Epithelial cell of esophagus (primary cell): ENCODE measurements at places on chromosomes 3 and 15.
A peak's percentile ranks its signal among the peaks of the same experiment; 100 is the strongest.

GRCh38 chr15:96484830-96485229, 154.3 kb downstream of the NR2F2 start:
- DNase-seq, result no peak

- DNase-seq, result no peak
These were observed 365.0 kb downstream of the LPP start for GRCh38 chr3:188518835-188519452.

- DNase-seq, result peak; percentile 76
These were observed 44.5 kb downstream of the SLC24A1 start for GRCh38 chr15:65666257-65666656.

- no peak for DNase-seq
These were observed 64.9 kb downstream of the ATP10A start for GRCh38 chr15:25797936-25798901.

DNA sequence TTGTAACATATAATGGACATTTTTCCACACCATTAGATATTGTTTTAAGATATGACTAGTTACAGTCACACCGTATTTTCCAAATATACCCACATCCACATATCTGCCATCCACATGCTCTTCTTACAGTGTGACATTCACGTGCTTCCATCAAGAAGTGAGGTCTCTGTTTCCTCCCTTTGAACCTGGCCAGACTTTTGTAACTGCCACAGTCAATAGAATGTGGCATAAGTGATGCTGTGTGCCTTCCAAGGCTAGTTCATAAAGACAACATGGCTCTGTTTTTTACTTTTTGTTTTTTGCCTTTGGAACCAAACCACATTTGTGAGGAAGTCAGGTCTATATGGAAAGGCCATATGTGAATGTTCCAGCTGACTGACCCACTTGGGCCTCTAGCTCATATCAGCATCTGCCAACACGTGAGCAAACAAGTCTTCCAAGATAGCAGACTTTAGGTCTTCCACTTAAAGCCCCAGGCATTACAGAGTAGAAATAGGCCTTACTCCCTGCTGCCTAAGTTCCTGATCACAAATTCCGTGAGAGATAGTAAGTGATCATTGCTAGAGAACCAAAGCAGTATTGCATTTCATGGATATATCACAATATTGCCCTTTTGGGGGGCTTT, 27.1 kb downstream of the EIF1B start:
- no peak for DNase-seq

- DNase-seq, result no peak
These were observed 12.8 kb upstream of the PPARG start for GRCh38 chr3:12275974-12276650.

DNA sequence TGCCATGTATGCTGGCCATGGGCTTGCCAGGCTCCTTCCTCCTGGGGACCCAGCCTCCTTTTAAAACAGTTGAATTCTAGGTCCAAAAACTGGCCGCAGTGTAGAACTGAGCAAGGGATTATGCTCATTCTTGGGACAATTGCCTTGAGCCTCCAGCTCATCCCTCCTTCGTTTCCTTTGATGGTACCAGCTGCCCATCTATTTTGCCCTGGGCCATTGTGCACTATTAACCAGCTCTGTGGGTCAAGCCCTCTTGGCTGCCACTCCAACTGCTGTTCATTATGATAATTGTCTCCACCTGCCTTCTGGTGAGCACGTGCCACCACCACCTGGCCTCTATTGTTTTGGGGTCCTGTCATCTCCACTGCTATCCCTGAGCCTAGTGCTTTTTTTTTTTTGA, 75.8 kb upstream of the SYN2 start:
- no peak for DNase-seq

DNA sequence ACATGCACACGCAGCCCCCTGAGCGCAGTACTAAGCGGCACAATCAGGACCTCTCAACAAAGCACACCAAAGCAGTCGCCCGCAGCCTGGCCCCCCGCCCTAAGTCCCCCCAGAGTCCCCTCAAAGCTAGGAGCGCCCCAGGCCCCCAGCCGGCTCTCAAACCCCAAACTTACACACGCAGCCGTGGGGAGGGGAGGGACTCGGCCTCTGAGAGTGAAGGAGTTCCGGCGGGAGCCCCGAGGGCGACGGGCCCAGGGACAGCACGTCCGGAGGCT, 5.5 kb downstream of the GATA2 start:
- no peak for DNase-seq

- peak; percentile 77 for DNase-seq
These were observed 75.1 kb downstream of the CCK start for GRCh38 chr3:42190701-42191442.

DNA sequence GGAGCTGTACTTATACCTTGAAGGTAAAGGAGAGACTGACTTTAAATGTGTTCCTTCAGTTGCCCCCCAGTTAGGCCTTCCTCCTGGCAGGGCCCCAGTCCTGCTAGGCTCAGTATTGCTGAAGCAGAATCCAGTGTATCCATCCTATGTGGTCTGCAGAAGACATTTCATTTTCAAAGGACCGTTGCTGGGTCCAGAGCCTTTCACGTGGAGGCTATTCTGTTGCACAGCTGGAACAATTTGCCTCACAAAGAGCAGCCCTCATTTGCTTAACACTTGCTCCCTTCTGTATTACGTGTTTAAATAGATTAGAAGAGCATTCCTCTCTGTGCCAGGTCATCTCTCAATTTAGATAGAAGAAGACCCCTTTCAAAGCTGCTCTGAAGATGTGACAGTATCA, 78.9 kb upstream of the CFAP20DC start:
- DNase-seq, result no peak

DNA sequence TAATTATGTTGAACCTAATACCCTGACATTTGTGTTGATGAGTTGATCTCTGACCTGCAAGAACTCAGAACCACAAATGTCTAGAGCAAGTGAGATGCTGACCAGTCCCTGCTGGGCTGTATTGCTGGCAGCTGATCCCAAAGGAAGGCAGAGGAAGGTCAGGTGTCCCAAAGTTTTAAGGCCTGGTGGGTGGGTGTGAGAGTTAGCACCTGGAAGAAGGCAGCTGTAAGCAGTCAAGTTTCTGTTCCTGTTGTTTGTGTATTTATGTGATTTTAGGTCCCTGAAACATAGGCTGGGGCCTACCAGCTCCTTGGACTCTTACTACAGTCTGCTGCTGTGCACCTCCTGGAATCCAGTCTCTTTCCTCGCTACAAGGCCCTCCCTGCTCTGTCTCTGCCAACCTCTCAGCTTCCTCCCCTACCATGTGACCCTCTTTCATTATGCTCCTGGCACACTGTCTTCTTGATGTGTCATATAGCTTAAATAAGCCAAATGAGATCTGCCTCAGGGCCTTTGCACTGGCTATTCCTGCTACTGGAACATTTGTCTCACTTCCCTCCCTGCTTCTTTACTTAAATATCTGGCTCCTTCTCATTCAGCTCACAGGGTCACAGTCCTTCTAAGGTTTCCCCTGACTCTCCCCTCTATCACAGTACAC, 31.0 kb upstream of the ATOSA start:
- peak; percentile 68 for DNase-seq

DNA sequence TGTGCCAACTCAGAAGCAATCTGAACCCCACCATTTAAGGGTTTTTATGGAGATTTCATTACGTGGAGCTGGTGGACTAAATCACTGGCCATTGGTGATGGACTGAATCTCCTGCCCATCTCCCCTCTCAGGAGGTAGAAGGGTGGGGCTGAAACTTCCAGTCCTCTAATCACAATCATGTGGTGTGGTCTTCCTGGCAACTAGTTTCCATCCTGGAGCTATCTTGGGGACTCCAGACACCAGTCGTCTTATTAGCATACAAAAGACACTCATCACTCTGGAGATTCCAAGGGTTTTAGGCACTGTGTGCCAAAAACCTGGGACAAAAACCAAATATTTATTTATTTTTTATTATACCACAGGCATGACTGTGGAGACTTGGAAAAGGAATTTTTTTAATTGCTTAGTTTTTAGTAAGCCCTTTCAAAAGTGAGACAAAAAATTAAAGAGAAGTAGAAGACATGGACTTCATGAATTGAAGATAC, 203.6 kb downstream of the WNT5A start:
- no peak for DNase-seq

- peak; percentile 19 for DNase-seq
These were observed 8.9 kb downstream of the ARMC8 start for GRCh38 chr3:138196023-138196422.

- DNase-seq, result no peak
These were observed 11.0 kb downstream of the MAPK6 start for GRCh38 chr15:52030010-52030409.

DNA sequence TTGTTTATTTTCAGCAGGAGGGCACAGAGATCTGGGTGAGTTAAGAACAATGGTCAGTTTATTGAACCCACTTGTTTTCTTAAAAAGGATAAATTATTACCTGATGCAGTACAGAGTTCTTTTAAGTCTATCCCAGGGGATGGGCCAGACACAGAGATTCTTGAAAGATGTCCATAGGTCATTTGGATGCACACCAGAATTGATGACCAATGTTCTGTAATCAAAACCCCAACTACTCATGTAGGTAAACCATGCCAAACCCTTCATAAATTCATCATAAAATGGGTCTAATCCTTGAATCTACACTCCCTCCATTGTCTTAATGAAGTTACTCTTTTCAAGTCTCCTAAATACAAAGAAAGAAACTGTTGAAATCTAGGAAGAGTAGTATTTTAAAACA, 273.0 kb upstream of the COL8A1 start:
- no peak for DNase-seq

DNA sequence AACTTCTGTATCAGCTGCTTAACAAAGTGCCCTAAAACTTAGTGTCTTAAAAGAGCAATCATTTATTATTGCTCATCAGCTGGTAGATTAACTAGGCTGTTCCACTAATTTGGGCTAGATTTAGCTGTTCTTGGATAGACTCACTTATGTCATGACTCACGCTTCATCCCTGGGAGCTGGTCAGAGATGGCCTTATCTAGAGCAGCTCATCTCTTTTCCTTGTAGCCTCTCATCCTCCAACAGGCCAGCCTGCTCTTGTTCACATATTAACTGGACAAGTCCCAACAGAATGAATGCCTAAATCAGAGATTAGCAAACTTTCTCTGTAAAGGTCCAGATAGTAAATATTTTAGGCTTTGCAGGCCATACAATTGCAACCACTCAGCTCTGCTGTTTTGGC, 66.9 kb upstream of the PLAAT1 start:
- DNase-seq, result peak; percentile 10

GRCh38 chr3:104908761-104909160, 457.9 kb upstream of the ALCAM start:
- peak; percentile 62 for DNase-seq

GRCh38 chr3:53892286-53892637, 603 bp upstream of the SELENOK start:
- no peak for DNase-seq

DNA sequence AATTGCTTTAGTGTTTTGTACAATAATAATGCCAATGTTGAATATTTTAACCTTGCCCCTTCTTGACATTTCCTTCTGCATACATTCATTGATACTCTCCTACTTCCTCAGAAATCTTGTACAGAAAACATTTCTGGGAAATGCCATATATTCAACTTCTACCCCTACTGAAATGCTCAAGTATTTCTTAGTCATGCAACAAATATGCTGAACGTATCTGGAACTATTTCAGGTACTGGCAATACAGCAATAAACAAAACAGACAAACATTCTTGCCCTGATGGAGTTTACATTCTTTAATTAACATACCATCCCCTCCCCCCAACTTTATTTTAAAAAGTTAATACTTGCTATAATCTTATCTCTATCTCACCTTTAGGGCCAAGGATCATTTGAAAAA, 147.2 kb downstream of the STAG1 start:
- peak; percentile 6 for DNase-seq

GRCh38 chr3:142641504-142641903, 45.3 kb downstream of the PLS1 start:
- DNase-seq, result no peak

- DNase-seq, result peak; percentile 57
These were observed 1.1 kb downstream of the GORASP1 start for GRCh38 chr3:39106281-39106811.

DNA sequence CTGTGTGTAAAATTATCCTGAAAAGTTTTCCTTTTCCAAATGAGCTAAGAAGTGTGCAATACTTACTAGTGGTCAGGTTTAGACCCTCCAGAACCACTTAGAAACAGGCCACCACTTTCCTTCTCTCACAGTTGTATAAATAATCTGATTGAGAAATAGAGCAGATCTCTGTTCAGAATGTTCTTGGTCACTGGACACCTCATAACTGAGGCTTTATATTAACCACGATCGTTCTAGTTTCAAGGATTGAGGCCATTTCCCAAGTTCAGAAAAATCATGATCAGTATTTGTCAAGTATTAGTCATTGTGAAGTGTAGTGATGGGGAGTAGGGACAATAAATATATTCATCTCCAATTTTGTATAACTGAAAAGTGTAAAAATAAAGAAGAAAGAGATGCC, 1.0 kb upstream of the MAP3K13 start:
- DNase-seq, result peak; percentile 14

DNA sequence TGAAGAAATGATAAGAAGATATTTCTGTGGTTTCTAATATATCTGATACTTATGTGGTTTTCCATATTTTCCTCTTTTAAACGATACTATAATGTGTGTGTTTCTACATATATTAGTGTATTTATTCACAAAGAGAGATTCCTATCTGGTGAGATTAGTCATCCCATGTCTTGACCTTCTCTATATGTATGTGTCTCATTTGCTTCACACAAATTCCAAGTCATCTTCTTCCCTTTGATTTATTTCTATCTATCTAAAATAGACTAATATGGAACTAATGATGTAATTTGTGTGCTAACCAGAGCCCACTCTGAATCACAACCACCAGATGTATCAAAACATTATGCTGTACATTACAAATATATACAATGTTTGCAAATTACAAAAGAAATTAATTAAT, 154.7 kb upstream of the KCNMB2 start:
- DNase-seq, result peak; percentile 7

- no peak for DNase-seq
These were observed 54.1 kb upstream of the ATP2C1 start for GRCh38 chr3:130839813-130840212.

DNA sequence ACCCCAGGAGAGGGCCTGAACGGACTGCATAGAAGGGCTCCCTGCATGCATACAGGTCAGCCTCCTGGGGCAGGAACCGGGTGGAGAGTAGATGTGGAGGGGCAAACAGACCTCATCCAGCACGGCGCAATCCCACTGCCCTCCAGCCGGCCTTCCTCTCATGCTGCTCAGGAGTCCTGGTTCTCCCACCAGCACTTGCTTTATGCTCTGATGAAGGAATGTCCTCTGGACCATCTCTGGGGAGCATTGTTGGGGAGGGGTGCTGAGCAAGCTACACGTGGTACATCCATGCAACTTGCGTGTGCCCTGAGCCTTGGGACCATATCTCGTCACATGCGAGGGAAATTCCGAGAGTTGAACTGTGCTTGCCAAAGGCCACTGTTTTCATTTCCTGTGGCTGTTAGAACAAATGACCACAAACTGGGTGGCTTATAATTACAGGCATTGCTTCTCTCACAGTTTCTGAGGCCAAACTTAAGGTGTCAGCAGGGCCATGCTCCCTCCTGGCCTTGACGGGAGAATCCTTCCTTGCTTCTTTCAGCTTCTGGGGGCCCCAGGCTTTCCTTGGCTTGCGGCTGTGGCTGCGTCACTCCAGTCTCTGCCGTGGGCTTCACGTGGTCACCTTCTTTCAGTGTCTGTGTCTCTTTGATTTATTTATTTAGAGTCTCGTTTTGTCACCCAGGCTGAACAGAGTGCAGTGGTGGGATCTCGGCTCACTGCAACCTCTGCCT, 12.2 kb downstream of the SELENOS start:
- no peak for DNase-seq
